ENCODE measurements at places on chromosomes 12 and 14. TPM values are rescaled to one million over a fixed set of nuclear protein-coding genes. Genes with fewer than 3 reads are reported as not detected.

- DNase-seq = no peak
These were observed 183.9 kb downstream of the ETV6 start for GRCh38 chr12:11833174-11833895.

- DNase-seq = no peak
These were observed 50.4 kb downstream of the ACADS start for GRCh38 chr12:120775862-120776552.

DNA sequence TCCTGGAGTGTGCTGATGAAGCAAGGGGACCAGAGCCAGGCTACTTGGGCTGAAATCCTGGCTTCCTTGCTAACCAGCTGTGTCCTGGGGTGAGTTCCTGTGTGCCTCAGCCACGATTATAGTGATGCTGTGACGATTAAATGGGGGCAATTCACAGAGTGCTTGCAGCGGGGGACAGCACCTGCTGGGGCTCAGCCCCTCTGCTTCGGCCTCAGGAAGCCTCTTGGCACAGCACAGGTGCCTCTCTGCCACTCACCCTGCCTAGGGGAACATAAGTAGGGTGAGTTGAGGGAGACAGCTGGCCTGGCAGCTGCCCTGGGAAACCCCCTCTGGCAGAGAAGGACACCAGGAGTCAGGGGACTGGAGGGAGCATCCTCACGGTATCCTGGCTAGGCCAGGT, 9.4 kb downstream of the KRT80 start:
- no peak for DNase-seq

RASSF9 gene
- total RNA-seq = 0.09 TPM

DNA sequence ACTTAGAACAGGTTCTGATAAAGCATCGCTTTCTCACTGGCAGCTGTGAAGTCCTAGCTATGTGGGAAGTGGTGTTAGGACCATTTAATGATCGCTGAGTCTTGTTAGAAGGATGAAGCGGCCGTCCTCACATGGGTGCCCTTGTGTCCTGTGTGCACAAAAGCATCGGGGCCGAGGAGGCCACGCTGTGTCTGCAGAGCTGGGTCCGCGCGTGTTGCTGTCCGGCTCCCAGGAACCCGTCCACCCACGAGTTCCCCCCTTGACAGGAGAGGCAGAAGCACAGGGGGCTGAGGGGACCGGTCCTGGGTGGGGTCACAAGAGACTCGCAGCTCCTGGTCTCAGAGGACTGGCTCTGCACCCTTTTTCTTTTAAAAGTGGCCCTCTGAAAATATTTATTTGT, 90.4 kb downstream of the ADGRD1 start:
- DNase-seq = no peak

VDR gene
- 0.43 TPM for total RNA-seq

DNA sequence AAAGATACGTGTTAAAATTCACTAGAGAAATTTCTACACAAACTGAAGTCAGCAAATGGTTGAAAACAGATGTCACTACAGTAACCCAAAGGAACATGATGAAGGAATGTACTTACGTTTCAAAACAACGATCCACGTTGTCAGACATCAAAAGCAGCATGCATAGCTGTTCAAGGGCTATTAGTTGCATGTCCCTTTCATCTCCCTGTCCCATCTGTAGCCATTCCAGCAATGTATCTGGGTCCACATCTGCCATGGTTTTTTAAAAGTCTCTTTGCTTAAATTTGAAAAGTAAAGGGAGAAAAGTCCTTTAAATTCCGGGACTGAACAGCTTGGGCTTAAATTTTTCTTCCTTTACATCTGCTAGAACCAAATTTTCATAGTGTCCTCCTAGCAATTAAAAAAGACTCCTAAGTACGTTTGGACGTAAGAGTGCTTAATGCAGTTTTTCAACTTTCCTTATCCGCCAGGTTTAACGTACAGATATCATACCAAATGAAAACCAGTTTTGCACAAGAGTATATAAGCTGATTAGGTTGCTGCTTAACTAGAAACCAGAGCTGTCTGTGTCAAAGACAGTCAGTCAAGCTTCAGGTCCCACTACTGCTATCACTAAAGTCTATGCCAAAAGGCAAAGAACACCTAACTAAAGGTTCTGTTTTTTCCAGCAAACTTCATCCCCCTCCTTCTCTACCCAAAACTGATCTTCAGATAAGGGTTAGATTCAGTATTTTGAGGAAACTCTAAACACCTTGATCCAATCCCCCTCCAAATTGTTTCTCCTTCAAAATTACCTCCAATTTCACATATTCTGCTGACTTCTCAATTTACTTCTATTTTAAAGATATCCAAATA, 1.7 kb downstream of the HECTD1 start:
- DNase-seq = peak; percentile 42

DNA sequence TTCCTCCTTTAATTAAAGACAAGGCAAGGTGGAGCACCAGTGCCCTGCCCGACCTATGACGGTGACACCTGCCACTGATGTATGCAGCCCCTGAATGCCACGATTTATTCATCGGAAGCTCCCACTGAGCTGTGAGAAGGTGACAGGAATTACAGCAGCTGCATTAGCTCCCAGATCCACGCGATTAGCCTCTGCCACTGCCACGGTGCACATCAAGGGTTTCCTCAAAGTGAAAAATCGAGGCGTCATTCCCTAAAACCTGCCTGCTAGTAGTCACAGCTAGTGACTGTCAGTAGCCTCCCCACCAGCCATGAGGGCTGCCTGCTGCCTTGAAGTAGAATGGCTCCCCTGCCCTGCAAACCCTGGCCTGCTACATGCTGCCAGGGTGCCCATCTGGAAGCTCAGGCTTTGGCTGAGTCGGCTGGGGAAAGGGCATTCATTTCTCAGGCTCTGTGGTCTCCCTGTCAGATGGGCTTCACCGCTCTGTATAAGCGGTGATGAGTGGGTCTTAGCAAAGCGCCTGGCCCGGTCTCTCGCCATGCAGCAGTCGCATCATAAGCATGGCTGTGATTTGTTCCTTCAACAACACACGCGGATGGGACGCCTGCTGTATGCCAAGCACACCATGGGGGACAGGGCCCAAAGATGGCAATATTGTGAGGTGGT, 8.2 kb upstream of the BCL11B start:
- no peak for DNase-seq

TBC1D30 gene
- 2.0 TPM for total RNA-seq

FKBP3 gene
- total RNA-seq = 162 TPM

- DNase-seq = peak; percentile 47
These were observed 1168.4 kb downstream of the TMEM121 start for GRCh38 chr14:106694638-106695393.

TTC9 gene
- 4.2 TPM for total RNA-seq

NFE2 gene
- total RNA-seq = not detected

GRCh38 chr14:105154476-105154871, 14.1 kb downstream of the JAG2 start:
- no peak for DNase-seq

DNA sequence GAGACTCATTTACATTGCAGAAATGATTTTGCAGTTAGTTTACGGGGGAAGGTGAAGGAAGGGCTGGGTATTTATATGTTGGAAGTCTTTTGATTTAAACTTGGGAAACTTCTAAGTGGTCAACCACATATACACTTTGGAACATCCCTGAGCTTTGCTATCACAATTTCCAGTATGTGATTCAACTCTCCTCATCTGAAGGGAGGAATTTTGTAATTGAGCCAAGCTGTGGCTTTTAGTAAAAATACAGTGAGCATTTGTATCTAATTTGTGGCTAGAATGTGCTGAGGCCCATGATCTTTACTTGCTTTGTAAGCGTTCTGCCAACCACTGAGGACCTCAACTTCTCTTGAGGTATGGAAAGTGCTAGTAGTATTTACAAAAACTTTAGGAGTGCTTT, 235.0 kb upstream of the PDZRN4 start:
- DNase-seq = no peak

DNA sequence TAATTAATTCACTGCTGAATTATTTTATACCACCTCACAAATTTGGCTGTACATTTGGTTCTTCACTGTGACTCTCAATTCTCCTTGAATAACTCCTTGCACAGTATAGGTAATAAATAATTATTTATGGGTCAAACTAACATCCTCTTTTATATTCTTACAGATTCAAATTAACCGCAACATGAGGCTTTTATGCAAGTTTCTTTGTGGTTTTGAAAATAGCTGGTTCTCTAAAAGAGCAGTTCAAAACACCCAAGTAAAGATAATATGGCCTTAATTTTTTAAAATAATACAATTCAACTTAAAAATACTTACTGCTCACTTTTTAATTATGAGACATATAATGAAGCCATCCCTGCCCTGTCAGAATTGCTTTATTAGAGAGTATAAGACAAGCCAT, 12.9 kb upstream of the TRIM9 start:
- no peak for DNase-seq

DNA sequence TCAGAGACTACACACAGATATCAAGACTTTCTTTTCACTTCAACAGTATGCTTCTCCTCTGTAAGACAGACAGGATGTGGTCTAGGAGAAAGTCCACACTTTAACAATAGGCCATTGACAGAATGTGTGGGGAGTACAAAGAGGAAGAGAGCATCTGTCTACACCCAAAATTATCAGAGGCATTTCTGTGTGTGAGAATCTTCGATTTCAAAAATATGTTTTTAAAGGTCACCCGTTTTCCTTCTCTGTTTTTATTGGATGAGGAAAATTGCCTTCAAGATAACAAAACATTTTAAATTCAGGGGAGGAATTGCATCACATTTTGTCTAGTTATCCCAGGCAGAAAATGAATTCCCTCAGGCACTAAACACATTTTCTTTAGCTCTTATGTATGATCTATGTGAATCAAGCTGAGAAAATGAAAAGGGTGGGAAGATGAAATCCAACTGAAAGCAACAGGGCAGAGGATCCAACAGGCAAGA, 16.4 kb downstream of the NAV3 start:
- DNase-seq = peak; percentile 34

DDX23 gene
- total RNA-seq = 135 TPM

AREL1 gene
- 48.7 TPM for total RNA-seq

- no peak for DNase-seq
These were observed 12.5 kb downstream of the PRDM4 start for GRCh38 chr12:107748472-107748871.

HRK gene
- 0.37 TPM for total RNA-seq

SLC17A8 gene
- not detected for total RNA-seq

GRCh38 chr12:108709697-108710096, 21.6 kb downstream of the CORO1C start:
- no peak for DNase-seq

- no peak for DNase-seq
These were observed 9.7 kb upstream of the ANKLE2 start for GRCh38 chr12:132771126-132771838.

DNA sequence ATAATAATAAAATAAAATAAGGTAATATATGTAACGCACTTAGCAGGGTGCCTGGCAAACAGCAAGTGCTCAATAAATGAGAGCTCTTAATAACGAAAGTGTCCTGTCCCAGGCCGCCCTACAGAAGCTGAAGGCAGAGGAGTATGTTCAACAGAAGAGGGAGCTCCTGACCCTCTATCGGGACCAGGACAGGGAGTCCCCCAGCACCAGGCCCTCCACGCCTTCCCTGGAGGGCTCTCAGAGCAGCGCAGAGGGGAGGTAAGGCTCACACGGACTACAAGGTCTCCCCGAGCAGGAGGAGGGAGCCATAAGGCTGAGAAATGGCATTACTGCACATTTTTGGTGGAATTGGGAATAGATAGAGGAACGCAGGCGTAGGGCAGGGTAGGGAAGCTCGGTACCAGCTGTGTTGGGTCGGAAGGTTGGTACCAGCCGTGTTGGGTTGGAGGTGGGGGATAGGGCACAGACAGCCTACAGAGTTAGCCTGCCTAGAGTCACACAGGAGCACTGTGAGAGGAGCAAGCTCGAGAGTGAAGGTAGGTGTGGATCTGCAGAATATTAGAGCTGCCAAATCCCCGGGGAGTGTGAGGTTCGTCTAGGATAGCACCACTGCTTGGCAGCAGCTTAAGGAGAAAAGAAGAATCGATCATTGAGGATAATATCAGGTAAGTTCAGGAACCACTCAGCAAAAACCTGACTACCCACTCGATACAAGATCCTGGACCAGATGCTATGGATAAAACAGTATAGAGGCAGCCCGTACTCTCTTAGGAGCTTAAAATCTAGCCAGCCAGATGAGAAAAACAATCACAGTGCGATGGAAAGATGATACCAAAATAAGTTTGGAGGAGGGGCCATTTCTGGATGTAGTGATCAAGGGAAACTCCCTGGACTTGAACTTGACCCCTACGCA, 15.3 kb downstream of the TNFRSF1A start:
- DNase-seq = peak; percentile 82

Measured in A673 (cell line).